Activated T-cell treated with anti-CD3 and anti-CD28 coated beads, Interleukin-2, amount 50 U/mL, for 4 hours (primary cell): ENCODE measurements at places on chromosomes 1 and 21.

GRCh38 chr1:228490120-228491078, 3.2 kb downstream of the RNF187 start:
- DNase-seq = no peak

- DNase-seq = no peak
These were observed 13.2 kb upstream of the PRMT2 start for GRCh38 chr21:46622226-46622625.

- DNase-seq = no peak
These were observed 1422.5 kb downstream of the KCNT2 start for GRCh38 chr1:195185736-195186135.

GRCh38 chr1:88985032-88985431, 7.4 kb downstream of the KYAT3 start:
- DNase-seq = no peak

DNA sequence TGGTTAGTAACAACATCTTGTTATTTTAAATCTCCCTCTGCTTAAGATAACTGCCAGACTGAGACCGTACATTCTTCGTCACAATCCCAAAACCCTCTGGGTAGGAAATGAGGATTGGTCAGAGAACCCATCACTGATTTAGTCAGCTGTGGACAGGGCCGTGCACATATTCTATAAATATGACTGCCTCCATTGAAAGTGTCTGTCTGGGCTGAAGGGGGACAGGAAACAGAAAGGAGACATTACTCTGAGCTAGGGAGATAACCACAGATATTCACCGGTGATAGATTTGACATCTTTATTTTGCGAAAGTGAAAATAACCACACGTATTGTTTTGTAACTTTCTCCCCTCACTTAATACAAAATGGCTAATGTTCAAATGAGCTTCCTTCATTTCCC, 36.9 kb upstream of the ST6GALNAC5 start:
- DNase-seq = no peak

GRCh38 chr1:201876148-201876818, 12.4 kb upstream of the SHISA4 start:
- DNase-seq = no peak

DNA sequence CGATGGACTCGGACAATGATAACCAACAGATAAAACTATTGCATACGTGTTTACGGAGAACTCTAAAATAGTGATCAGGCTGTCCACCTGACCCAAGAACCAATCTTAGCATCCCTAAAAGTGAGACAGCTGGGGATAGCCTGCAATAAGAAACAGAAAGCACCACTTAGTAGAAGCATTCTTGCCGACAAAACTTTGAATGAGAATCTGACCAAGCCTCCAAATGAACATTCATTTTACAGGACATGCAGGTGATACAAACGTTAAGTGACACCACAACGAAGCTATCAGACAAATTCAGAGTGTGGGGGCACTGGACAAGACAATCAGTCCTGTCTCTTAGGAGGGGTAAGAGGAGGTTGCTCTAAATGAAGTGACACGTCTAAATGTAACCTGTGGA, 1.2 kb downstream of the PSMG1 start:
- no peak for DNase-seq

DNA sequence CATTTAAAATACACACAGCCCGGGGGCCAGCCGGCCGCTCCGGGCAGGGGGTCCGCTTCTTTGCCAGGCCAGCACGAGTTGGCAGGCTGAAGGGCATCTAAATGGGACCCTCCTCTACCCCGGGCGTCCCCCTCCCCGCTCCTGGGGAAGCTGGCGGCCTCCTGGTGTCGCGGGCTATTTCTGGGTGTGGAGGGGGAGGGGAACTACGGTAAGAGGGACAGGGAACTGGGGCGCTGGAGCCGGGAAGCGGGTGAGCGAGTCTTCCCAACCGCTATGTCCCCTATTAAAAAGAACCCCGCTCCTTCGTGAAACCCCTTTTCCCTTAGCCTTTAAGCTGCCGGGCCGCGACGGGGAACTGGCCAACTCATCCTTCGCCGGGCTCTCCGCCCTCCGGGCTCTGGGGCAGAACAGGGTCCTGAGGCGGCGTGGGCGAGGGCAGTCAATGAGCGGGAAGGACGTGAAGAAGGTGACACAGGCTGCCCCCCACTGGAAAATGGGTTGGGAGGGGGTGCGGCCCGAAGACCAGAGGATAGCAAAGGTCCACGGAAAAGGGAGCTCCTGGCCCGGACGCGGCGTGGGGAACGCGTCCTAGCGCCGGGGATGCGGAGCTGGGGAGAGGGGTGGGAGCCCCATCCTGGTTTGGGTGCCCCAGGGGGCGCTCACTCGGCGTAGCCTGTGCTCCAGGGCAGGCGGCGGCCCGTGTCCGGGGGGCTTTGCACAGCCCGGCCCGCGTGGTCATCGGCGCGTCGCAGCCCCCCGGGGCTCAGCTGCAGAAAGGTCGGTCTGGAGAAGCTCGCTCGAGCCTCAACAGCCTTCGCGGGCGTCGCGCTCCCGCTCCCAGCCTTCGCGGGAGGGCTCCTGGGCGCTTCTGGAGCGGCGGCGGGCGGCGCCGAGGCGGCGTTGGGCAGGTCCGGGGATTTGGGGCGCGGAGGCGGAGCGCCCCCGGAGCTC, 544 bp downstream of the PPM1J start:
- DNase-seq = no peak

GRCh38 chr1:112296908-112297307, 99.1 kb upstream of the CTTNBP2NL start:
- DNase-seq = no peak

GRCh38 chr1:234960722-234961455, 167.7 kb downstream of the TOMM20 start:
- no peak for DNase-seq

DNA sequence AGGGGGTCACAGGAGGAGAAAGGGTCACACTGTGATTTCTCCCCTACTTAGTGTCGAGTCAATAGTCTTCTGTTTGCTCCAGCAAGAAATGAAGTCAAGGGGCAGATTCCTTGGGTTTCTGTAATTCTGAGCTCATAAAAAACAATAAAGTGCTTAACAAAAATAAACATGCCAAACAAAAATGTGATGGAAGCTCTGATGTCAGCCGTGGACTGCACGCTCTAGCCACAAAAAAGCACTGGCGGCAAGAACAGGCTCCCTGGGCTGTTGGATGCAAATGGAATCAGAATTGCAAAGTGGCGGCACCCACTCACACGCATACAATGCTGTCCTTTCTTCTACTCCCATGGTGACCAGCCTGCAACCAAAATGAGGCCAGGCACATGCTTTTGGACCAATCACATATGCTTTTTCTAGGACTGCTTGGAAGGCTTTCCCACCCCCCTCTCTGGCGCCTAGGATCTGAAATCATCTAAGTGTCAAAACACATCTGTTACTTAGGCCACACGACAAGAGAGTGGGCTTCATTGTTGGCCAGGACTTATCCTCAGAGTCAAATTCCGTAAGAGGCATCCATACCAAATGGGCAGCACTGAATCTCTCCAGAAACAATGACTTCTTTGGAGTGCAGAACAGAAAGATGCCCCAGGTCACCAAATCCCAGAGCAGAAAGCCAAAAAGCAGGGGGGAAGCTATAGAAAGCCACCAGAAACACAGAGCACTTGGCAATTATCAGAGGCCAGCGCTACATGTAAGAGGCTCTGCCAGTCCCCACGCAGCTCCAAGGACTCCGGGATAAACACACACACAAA, 9.2 kb downstream of the C1orf198 start:
- DNase-seq = no peak

DNA sequence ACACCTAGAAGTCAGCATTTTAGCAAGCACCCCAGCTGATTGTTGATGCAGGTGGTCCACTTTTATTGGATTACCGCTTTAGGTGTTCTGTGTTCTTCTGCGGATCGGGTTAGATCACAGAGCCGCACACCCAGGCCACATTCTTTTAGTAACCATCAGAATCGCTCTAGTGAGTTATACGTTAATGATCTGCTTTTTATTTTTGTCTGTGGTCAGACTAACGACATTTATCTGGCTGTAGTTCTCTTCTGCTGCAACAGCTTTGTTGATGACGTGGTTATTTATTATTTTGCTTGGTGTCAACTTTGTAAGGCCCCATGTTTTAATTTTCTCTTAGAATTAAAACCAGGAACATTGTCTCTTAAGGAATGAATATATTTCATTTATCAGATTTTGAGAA, 18.2 kb downstream of the SCCPDH start:
- DNase-seq = no peak

DNA sequence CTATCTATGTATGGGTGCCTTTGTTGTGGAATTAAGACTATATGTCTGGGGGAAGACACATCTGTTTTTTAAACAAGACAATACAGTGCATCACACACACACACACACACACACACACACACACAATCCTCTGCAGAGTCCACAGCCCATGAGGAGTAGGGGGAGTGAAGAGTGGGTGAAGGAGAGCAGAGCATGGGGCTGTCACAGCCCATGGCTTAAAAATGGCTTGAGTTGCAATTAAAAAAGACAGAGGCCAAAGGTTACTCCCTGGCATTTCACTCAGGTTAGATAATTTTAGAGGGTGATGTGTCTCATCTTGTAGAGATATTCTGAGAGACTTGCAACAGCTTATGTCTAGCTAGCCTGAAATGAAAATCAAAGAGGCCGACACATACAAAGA, 176.5 kb upstream of the PLXNA2 start:
- DNase-seq = no peak

- no peak for DNase-seq
These were observed 33.7 kb upstream of the VASH2 start for GRCh38 chr1:212916481-212917133.

- no peak for DNase-seq
These were observed 94.7 kb upstream of the WNT4 start for GRCh38 chr1:22237433-22238093.

DNA sequence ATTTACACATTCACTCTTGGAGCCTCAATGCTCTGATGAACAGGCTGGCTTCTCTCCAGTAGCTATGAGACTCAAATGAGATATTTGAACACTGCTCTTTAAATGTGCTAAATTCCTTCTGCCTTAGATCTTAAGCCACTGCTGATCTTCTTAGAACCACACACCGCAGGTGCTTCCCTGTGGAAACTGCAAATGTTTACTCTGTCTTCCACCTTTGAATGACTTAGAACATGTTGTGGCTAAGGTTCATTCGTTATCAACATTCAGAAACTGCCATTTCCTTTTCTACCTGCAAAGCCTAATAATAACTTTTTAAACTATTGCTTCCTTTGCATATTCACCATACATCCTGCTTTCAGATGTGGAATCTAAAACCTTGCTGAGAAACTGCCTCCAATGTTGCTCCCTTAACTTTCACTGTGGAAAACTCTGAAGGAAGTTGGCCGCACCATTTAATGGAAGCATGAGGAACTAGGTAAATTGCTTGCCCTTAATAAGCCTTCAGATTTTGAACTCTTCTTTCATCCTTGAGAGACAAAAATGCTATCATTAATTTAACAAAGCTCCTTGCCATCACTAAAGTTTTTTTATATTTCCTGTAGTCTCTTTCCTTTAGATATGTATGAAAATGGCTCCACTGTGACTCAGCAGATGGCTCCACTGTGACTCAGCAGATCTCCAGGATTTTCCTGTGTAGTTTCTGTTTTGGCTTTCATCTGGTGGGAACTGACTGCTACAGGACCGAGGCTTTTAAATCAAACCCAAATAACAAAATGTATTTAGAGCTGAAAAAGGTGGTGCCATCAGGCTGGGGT, 143.8 kb downstream of the TNFSF18 start:
- DNase-seq = no peak

DNA sequence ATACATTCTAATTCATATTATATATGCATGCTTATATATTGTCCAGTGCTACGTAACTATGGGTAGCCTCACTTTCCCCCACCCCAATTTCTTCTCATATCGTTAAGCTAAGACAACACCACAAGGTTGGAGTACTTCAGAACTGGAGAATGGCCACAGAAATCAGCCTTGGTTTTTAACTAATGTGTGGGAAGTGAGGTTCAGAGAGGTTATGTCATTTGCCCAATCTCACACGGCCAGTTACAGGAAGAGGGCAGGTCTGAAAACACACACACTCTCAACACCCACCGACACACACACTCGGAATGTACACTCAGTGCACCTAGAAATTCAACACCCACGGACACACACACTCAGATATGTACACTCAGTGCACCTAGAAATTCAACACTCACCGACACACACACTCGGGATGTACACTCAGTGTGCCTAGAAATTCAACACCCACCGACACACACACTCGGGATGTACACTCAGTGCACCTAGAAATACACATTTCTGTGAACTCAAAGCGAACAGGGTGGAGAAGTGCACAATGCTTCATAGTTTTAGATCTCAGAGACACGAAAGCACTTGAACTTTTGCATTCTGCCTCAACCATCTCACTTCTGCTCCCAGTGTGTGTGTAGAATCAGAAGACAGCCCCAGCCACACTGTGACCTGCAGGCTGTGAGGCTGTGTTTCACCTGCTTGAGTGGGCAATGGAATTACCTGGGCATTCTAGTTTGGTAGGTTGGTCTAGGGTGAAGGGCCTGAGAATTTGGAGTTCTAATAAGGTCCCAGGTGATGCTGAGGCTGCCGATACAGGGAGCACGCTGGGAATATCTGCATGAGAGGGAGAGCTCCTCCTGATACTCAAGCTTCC, 170.4 kb downstream of the CLIC6 start:
- no peak for DNase-seq

GRCh38 chr1:119364640-119365039, 3.9 kb upstream of the HAO2 start:
- no peak for DNase-seq

GRCh38 chr1:222697203-222697602, 15.1 kb downstream of the AIDA start:
- no peak for DNase-seq

DNA sequence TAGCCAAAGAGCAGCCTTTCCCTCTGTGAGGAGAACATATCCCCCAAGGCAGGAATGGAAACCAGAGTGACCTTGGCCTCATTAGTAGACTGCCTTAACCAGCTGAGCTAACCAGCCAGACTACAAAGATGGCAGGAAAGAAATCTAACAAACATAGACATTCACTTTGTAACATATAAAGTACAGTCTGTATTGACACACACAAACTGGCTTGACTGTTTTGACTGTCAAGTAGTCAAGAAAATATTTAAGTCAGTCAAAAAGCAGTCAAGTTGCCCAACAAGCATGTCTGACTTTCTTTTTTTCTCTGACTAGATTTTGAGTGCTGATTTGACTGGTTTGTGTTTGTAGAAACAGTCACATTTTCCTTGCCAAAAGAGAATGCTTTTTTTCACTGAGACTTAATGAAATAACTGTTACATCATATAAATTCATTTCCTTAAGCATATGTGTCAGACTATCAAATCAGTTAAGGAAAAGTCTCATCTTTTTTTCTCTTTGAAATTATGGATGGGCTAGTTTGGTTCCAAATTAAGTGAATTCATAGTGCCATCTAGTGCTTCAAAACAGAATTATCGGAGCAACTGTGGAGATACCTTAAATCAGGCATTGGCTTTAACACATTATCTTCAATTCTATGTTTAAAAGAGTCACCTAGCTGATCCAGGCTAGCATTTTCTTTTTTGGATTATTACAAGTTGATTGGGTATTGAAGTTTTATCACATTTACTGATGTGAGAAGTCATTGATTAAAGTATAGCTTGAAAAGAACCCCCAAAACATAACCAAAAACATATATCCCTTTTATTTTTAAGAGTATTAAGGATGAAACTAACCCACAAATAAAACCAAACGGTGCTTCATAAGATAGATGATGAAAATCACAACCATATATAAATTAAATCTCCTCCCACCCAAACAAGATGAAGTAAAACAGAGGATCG, 75.0 kb downstream of the ATP6V1G3 start:
- DNase-seq = no peak

GRCh38 chr1:181392613-181393220, 90.6 kb upstream of the CACNA1E start:
- DNase-seq = no peak

- no peak for DNase-seq
These were observed 72.5 kb downstream of the FOXD2 start for GRCh38 chr1:47510282-47510811.

GRCh38 chr1:103109311-103109920, 1.1 kb upstream of the COL11A1 start:
- no peak for DNase-seq
